ENCODE measurements at places on chromosomes 1 and 21.

GRCh38 chr1:246959944-246960693 is 28.4 kb upstream of the AHCTF1 start:
- no peak for DNase-seq

GRCh38 chr1:152495066-152495675 is 15.4 kb upstream of the LCE5A start:
- no peak for DNase-seq

DNA sequence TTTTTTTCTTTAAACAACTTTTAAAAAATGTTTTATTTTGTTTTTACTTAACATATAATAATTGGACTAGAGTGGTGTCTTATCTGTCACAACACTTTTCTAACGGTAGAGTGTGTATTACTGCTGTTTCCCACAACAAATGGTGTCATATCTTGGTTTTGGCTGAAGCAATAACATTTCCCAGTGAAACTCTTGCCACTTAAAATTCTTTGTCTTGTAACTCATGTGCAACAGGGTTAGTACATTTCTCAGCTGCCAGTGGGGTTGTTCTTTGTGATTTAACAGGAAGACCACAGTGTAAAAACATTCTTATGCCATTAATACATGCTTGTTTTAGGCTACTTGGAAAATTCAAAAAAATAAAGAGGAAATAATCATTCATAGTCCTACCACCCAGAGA is 43.5 kb downstream of the ALPL start:
- DNase-seq, result no peak

- DNase-seq, result no peak
Measured at GRCh38 chr1:221074332-221074731, 195.1 kb downstream of the HLX start.

DNA sequence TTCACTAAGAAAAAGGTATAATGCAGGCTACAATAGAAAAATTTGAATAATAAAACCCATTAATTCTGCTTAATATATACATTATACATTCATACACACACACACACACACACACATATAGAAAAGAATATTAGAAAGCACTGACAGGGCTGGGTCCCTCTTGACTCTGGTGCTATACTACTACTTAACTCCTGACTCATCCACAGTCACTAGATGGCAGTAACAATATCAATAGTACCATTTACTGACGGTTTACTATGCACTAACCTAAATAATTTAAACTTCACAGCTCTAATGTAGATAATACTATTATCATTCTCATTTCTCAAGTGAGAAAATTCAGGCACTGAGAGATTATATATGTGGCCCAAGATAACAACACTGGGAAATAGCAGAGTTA is 87.5 kb downstream of the COP1 start:
- DNase-seq, result peak; percentile 45

DNA sequence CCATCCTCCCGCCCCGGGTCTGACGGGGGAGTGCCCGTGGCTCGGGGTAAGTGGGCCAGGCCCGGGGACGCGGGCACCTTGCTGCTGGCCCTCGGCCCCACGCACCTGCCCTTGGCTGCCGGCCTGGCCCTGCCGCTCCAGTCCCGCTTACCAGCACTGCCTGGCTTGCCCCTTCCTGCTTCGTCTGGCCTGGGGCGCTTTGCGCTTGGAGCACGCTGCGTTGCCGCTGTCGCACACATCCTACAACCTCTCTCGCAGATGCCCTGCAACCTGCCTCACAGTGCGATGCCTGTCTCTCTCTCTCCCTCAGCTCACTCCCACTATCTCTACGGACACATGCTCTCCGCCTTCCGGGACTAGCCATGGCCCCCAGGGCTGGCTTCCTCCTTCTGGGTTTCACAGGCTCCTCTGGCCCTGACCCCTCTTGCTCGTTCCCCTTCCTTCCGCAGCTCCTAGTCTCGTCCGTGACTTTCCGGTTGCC is 9.7 kb downstream of the MYOG start:
- DNase-seq, result no peak

DNA sequence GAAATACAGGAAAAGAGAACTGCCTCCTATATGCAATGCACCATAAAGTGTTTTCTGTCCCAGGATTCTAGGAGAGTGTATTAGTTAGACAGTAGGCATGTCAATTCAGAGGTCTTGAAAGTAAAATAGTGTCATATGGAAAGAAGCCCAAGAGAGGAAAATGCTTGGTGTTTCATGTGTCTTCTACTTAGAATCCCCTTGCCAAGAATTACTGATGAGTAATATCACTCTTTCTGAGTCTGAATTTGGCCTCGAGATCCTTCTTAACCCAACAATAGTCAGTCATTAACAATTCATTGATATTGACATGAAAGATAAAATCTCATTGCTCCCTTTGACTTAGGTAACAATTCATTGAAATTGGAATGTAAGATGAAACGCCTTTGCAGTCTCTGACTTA is 972.2 kb downstream of the TTLL7 start:
- no peak for DNase-seq

- DNase-seq, result no peak
Measured at GRCh38 chr21:29786496-29787360, 153.1 kb downstream of the GRIK1 start.

DNA sequence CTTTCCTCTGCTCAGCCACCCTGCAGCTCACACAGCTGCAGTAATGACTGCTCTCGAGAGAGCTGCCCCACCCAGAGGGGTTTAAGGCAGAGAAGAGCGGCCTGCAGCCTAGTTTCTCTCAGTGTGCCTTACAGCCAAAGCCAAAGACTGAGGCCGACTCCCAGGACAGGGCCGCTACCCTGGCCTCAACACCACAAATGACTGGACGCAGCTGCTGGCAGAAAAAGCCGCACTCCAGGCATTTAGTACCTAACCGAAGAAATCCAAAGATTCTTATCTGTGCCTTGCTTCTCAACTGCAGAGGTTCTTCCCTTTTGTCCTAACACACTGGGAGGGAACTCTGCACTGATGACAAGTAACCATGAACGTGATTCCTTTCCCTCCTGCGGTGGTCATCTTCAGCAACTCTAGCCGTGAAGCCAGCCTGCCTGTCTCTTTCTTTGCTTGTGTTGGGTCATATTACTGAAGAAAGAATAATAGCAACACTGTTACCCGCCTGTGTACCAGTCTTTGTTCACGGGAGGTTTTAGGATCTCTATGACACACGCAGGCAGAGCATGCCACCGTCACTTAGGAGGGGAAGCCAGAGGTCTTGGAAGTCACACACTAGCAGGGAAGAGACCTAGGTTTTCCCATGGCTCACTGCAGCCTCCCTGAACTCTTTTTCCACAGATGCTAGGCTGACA is 202.7 kb downstream of the RHOU start:
- no peak for DNase-seq

DNA sequence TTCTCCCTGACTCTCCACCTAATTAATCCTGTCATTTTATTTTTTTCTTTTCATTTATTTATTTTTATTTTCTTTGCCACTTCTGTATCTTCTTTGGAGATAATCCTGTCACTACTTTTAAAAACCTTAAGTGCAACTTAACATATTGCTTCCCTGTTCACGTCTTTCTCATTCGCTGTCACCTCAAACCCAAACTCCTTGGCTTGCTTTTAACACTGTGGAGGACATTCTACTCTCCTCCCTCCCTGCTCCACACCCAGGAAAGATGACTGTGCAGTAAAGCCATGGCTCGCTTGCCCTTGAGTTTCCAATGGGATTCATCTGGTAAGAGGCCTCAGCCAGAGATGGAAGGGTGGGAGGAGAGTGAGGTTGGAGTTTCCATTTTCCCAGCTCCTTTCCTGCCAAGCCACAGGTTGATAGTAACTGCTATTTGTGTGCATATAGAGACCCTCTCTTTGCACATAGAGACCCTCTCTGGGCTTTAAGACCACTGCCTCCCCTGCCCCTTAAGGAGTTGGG is 6.4 kb upstream of the BRWD1 start:
- no peak for DNase-seq

- DNase-seq, result no peak
Measured at GRCh38 chr1:7526196-7526866, 244.8 kb upstream of the VAMP3 start.

DNA sequence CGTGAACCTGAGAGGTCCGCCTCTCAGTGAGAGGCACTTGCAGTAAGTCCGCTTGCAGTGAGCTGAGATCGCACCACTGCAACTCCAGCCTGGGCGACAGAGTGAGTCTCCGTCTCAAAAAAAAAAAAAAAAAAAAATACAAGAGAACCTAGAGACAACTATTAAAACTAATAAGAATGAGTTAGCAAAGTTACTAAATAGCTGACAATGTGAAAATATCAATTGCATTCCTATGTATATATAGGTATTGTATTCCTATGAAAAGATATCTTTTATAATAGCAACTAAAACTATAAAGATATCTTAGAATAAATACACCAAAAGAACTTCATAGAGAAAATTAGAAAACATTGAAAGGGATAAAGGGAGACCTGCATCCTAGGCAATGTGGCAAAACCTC is 20.3 kb downstream of the FLVCR1 start:
- no peak for DNase-seq

DNA sequence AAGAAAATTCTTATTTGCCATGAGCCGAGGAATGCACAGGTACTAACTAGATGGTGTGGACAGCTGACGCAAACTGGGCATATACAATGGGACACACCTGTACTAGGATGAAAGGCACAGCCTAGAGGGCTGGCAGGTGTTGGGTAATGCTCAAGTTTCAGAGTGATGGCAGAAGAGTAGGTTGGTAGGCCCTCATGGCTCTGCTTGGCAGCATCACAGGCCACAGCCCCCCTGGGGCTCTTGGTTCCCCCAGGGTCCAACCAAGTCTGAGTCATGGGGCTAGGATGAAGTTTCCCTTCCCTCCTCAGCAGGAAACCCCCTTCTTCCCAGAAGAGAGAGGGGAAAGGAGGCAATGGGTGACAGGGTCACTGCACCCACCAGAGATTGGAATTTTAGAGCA is 35.2 kb downstream of the SPEN start:
- no peak for DNase-seq

- DNase-seq, result no peak
Measured at GRCh38 chr1:105204836-105205371, 1455.2 kb downstream of the AMY1C start.

DNA sequence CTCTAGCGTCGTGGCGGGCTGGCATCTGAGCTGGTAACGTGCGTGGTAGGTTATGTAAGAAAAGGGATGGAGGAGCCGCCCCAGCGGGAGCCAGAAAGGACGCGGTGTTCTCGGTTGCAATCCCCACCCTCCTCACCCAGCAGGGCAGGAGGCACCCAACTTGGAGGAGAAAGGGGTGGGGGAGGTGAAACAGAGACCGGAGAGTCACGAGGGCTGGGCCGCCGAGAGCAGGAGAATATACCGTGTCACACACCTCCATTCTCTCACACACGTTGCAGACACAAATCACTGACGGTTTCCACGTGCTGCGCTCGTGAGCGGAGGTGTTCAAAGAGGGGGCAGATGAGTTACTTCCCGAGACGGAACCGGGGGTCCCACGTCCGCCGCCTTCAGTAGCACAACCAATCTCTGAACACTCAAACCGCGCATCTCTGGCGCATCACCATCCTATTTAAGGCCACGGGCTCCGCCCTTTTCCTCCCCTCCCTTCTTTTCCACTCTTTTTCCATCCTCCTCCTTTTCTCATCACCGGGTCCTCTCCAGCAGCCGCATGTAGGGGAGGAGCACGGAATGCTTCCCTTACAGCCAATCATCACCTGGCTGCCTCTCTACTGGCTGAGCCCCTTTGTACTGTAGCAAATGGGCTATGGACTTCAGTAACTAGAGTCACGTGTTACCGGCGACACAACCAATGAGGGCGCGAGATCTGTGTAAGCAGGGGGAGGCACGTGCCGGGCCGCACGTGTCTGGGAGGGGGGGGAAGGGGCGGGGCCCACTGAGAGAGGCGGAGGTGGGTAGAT is at the start of gene CIART:
Gene CIART, plus strand, starts transcription at position 797 of the 800 bp plus-strand sequence. CDS start 714 bp downstream, outside the sequence.
- DNase-seq, result no peak

DNA sequence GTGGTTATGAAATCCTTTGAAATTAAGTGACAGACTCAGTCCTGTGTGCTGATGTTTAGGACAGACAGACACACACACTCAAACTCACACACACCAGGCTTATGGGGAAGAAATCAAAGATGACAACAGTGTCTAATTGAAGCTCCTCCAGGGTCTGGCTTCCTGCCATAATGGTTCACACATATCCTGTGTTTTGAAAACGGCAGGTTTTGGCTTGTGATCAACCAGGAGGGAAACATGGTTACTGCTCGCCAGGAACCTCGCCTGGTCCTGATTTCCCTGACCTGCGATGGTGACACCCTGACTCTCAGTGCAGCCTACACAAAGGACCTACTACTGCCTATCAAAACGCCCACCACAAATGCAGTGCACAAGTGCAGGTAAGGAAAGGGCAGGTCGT is 4.6 kb downstream of the MTARC1 start:
- DNase-seq, result no peak

GRCh38 chr1:26726784-26727183 is 31.0 kb downstream of the ARID1A start:
- no peak for DNase-seq

DNA sequence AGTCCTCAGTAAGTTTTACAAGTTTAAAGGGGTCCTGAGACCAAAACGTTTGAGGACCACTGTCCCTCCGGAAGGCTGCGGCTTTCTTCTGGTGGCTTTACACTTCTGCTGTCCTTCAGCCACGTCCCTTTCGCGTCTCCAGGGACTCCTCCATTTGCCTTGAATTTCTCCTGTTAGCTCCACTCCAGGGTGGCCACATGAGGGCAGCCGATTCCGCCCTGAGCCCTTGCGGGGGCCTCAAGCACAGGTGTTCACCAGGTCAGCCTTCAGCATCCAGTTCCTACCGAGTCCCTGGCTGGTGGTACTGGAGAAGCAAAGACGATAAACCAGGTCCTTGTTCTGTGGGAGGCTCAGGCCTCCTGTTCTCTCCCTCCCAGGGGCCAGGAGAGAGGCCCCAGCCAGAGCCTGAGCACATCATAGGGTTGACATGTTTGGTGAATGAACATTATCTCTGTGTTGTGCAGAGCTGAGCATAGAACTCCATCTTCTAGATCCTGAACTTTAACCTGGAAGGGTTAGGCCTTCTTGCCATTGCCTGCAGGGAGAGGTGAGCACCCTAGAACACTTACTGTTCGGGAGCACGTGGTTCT is 27.4 kb upstream of the COQ8A start:
- peak; percentile 65 for DNase-seq

DNA sequence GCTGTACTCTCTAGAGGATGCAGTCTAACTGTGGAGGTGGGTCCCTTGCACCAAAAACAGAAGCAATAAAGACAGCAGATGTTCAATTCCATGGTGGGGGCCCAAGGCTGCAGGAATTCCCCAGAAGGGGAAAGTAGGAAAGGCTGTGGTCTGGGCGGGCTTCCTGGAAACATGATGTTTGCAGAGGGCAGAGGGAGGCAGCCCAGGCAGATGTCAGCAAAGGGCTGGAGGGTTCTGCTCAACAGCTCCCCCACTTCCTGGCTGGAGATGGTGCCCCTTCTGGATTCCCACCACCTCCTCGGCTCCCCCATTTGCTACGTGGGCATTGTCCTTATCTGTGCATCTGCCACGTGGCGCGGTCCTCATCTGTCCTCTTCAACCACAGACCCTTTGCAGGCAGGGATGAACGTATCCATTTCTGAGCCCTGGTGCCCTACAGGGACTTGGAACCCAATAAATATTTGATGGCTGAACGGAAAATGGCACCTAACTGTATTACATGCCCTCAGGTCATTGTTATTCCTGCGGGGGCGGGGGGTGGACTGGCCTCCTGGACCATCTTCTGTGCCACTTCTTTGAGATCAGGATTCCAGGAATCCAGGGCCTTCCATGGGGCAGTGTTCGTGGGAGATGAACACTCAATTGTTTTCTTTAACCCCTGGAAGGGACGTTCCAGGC is 8.4 kb upstream of the GUCA2B start:
- DNase-seq, result no peak
